ENCODE measurements at places on chromosomes 11 and 22.

DNA sequence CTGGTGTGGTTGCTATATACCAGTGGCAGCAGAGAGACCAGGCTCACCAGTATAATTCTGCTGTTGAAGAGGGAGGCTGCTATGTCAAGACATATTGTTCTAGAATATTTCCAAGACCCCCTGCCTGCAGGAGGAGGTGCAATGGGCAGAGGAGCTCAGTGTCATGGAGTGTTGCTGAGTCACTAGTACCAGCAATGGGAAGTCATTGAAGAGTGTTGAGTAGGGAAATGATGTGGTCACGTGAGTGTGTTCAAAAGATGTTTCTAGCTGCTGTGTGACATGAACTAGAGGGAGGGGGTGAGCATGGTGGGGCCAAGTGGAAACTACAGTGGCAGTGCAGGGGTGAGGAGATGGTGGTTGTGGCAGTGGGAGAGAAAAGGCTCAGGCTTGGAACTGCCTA lies 76.3 kb upstream of the BIRC3 start:
- peak; percentile 48 for DNase-seq

DNA sequence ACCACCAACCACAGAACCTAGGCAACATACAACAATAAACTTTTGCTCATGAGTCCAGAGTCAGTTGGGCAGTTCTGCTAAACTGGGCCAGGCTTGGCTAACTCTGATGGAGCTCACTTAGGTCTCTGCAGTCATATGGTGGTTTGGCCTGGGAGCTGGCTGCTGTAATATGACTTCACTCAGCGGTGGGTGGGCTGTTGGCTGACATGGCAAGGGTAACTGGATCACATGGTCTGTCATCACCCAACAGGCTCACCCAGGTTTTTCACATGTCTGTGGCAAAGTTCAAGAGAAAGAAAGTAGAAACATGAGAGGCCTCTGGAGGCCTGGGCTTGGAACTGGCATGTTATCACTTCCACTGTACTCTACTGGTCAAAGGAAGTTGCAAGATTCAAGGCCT lies 43.2 kb upstream of the CLMP start:
- DNase-seq: no peak

DNA sequence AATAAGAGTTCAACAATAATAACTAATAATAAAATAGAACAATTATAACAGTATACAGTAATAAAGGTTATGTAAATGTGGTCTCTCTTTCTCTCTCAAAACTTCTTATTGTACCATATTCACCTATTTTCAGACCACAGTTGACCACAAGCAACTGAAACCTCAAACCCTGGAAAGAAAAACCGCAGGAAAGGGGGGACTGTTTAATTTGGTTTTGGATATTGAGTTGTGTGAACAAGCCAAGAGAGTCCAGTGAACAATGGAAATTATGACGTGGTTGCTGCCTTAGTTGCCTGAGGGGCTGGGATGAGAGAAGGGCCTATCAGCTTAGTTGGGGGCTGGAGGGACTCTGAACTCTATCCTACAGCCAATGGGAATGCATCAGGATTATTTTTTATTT lies 178.7 kb upstream of the POU2AF2 start:
- DNase-seq: no peak

DNA sequence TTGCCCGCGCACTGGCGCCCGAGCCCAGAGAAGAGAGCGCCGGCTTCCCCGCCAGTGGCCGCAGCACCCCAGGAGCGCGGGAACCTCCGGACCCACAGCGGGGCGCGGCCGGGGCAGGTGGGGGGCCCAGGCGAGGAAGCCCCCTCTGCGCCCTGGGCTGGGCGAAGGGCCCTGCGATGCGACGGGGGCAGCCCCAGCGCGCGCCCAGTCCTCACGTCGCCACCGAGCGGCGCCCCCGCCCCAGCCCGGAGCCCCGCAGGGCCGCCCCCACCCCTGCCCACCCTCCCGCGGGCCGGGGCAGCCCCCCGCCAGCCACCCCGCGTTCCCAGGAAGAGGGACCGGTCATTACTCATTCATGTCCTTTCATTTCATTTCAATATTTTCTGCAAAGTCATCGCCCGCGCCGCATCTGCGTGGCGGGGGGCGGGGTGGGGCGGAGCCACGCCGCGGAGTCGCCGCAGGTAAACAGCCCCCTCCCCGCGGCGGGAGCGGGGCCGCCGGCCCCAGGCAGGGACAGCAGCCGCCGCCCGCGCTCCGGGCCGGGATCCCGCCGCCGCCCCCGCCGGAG lies 673 bp upstream of the PANX2 start:
- peak; percentile 42 for DNase-seq

GRCh38 chr11:117427356-117427874 lies 99.8 kb downstream of the CEP164 start:
- DNase-seq: no peak

- DNase-seq: no peak
These were observed 11.3 kb upstream of the NNMT start for GRCh38 chr11:114284914-114285313.

GRCh38 chr11:74325649-74326645 lies 14.5 kb upstream of the P4HA3 start:
- no peak for DNase-seq

GRCh38 chr11:78654071-78654470 lies 79.4 kb upstream of the NARS2 start:
- DNase-seq: no peak

DNA sequence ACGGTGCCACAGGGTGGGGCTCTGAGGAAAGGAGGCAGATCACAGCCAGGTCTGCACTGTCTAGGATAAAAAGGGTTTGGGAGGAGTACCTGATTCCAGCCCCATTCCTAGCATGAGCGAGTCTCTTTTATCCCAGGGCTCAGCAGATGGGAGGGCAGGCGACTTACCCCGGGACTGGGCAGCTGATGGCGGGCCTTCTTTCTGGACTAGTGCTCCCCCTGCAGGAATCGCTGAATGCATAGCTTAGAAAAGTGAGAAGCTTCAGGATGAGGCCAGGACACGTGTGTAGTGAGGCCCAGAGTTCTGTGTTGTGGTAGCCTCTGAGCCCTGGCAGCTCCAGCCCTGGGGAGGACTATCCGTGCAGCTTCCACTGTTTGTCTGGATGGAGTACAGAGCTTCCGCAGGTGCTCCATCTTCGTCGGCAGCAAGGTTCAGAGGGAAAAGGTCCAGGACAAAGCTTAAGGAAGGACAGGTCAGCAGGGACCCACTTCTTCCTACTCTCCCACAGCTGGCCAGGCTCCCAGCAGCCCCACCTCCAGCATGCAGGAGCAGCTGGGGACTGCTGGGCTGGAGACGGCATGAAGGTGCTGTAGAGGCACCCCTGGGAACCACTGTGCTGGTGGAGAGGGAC lies 30.4 kb downstream of the COMMD9 start:
- peak; percentile 79 for DNase-seq

DNA sequence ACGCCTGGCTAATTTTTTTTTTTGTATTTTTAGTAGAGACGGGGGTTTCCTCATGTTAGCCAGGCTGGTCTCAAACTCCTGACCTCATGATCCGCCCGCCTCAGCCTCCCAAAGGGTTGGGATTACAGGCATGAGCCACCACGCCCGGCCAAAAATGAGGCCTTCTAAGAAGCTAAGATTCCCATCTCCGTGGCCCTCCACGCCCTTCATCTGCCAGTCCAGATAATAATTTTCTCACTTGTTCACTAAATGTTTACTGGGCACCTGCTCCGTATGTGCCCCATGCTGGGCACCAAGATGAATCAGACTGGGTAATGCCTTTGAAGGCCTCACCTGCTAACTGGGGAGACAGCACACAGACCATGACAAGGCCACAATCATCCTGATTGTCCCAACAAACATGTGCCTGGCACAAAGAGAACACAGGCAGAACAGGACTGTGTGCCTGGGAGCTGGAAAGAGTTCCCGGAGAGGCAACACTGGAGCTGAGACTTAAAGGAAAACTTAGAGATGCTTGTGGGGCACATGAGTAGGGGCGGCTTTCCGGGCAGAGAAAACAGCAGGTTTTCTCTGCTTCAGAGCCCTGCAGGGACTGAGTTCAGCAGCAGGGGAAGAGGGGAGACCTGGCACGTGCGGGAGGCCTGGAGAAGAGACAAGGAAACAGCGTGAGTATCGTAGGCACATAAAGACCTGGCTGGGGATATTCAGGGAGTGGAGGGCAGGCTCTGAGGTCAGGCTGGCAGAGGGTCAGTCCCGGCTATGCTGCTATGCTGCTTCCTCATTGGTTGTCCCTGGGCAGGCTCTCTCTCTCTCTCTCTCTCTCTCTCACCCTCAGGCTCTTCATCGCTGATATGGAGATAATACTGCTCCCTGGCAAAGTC lies 2.4 kb downstream of the KIAA0930 start:
- DNase-seq: no peak

- DNase-seq: no peak
These were observed 11.7 kb upstream of the C1QTNF4 start for GRCh38 chr11:47605921-47606320.

GRCh38 chr11:134535029-134536025 lies 123.3 kb upstream of the B3GAT1 start:
- DNase-seq: no peak
